ENCODE measurements at places on chromosomes 5 and 9. TPM values are rescaled to one million over a fixed set of nuclear protein-coding genes. Genes with fewer than 3 reads are reported as not detected.

- H3K4me1 ChIP-seq: peaks cover 19% of the 10 kb centered on the region
- H3K36me3 ChIP-seq: no peaks in the 10 kb centered on the region
- H3K27me3 ChIP-seq: no peaks in the 10 kb centered on the region
- H3K27ac ChIP-seq: peak overlapping the region; percentile 70
- no peak overlapping the region for H3K4me3 ChIP-seq
- peak; percentile 75 for DNase-seq
Observed at GRCh38 chr9:135463140-135463539, 16.4 kb upstream of the PPP1R26 start.

GRCh38 chr5:149073213-149073612 lies 10.4 kb upstream of the SH3TC2 start:
- H3K36me3 ChIP-seq: no peaks in the 10 kb centered on the region
- no peak overlapping the region for H3K4me3 ChIP-seq
- no peaks in the 10 kb centered on the region for H3K27me3 ChIP-seq
- peak overlapping the region; percentile 82 for H3K27ac ChIP-seq
- DNase-seq: peak; percentile 88

- H3K27me3 ChIP-seq: no peaks in the 10 kb centered on the region
- H3K4me1 ChIP-seq: peaks cover 16% of the 10 kb centered on the region
- H3K27ac ChIP-seq: no peak overlapping the region
Observed at GRCh38 chr5:40738502-40738901, 17.3 kb downstream of the TTC33 start.

DNA sequence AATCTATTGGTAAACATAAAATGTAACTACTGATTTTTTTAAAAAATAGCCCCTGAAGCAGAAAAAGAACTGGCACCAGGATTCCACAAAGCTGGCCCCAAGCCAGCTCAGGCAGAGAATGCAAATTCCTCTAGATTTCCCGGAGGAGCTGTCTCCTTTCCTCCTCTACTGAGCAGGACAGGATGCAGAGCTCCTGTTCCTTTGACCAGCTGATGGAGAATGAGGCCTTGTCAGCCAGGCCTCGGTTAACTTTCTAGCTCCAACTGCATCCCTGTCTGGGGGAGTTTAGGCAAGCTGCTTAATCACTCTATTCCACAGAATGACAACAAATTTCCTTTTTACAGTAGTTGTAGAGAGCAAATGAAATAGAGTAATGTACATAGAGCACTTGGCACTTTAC lies 155.5 kb downstream of the GNAQ start:
- no peak for DNase-seq
- H3K4me1 ChIP-seq: no peaks in the 10 kb centered on the region
- H3K27me3 ChIP-seq: no peaks in the 10 kb centered on the region
- H3K36me3 ChIP-seq: no peaks in the 10 kb centered on the region
- H3K4me3 ChIP-seq: no peak overlapping the region

DNA sequence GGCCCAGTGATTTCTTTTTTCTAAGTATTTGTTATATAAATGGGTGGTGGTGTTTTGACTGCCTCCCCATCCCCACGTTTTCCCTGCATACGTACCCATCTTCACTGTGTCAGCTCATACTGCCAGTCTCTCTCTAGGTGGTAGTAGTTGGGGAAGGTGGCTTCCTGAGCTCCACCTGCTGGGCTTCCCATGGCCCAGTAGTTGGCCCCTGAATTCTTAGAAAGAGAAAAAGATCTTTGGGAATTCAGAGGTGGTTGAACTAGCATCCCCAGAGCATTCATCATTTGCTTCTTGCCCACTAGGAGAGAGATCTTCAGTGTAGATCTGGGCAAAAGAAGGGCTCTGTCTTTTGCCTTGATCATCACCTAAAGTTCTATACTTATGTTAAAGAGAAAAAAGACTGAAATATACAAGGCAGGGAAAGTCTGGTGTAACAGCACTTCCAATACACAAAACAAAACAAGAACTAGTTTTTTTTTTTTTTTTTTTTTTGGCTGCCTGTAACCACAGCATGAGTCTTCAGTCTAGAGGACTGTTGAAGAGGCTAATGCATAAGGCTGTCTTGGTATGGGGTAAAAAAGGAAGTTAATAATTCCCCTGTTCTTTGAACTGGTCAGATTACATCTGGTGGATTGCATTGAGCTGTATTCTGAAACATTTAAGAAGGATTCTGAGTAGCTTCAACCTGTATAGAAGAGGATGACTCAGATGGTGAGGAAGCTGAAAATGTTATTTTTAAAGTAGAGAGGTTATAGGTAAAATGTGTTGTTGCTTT lies 128.7 kb downstream of the ATG10 start:
- H3K4me3 ChIP-seq: no peak overlapping the region
- H3K27me3 ChIP-seq: no peaks in the 10 kb centered on the region
- H3K27ac ChIP-seq: no peak overlapping the region
- DNase-seq: peak; percentile 3

DNA sequence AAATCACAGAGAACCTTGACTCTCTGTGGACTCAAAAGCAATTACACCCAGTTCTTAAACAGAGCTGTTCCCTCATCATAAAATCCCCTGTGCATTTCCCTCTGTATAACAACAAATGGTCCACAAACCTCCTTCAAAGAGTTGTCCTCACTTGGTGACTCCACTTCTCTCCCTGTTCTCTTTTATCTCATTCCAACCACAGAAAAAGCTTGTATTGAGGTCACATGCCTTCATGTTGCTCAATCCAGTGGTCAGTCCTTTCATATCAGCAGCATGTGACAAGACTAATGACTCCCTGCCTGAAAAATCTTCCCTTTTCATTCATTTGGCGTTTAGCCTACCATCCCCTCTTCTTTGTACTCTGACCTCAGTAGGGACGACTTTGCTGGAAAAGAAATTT lies 158.0 kb downstream of the DEPDC1B start:
- no peak overlapping the region for H3K4me3 ChIP-seq
- no peak overlapping the region for H3K27ac ChIP-seq
- no peaks in the 10 kb centered on the region for H3K4me1 ChIP-seq
- peaks cover 8% of the 10 kb centered on the region for H3K27me3 ChIP-seq
- DNase-seq: no peak
- H3K36me3 ChIP-seq: no peaks in the 10 kb centered on the region

DNA sequence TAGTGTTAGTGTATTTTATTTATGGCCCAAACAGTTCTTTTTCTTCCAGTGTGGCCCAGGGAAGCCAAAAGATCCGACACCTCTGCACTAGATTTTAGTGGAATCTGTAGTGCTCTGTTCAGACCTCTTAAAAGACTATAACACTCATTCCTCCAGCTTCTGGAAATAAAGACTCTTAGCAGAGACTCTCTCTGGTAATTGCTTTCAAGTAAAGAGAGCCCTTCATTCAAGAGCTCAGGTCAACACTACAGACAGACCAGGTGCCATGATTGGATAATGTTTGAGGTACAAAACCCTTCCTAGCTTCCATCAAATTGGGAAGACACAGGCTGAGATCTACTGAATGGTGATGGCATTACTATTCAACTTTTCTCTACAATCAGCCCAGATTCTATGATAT lies 255.8 kb downstream of the PRDM9 start:
- H3K36me3 ChIP-seq: no peaks in the 10 kb centered on the region
- no peaks in the 10 kb centered on the region for H3K4me1 ChIP-seq
- H3K27me3 ChIP-seq: no peaks in the 10 kb centered on the region
- DNase-seq: no peak

DNA sequence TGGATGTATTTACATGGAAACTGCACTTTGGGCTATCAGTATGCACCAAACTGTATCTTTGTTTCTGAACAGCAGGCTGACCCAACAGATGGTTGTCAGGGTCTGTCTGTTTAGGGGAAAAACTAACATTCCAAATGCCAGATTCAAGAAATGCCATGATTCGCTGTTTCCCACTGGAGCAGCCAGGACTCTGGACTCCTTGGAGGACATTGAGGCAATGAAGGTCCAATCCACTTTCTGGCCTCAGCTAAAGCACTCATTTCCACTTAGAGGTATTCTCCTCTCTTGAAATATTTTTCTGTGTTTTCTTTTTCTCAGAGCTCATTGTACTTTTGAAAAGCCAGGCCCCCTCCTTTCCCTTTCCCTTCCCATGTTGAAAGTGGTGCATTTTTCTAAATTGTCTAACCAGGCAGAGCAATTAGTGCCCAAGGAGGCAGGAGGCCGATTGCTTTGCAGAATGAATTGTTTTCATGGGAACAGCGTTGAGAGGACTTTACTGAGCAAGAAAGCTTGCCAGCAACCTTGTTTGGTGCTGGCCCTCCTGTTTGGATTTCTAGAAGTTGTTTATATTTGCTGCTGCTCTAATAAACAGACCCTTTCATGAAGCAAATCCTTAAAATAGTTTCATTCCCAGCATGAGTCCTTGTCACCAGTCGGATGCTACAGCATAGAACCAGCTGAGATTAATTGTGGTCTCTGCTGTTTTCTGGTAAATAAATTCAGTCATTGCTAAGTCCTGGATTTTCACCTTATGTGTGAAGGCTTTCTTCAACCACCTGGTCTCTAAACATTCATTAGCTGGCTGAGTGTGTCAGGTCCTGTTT lies 132.8 kb upstream of the TAF11L2 start:
- peak overlapping the region; percentile 74 for H3K27ac ChIP-seq
- peaks cover 13% of the 10 kb centered on the region for H3K4me1 ChIP-seq
- no peak overlapping the region for H3K4me3 ChIP-seq
- DNase-seq: no peak
- no peaks in the 10 kb centered on the region for H3K36me3 ChIP-seq

DNA sequence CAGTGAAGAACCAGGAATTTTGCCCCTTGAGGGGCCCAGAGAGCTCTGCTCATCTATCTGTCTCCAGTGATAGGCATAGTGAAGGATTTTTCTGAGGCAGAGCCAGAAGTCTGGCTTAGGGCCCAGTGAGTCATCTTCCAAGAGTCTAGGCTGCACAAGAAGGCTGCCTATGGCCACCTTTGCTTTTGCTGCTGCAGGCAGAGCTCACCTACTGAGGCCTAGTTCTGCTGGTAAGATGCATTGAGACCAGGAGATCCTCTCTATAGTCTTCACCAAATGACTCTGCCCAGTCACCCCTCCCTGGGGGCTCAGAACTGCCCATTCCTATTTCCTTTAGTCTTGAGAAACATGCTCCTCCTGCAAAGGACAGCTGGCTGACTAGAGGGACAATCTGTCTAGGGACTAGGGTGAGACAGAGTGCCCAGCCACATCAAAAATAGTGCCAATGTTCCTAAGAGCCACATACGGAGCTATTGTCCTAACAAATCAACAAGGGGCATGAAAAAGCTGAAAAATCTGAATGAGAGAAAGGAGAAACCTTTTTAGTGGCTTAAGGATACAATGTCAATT lies 40.3 kb upstream of the CDKN2AIPNL start:
- peaks cover 10% of the 10 kb centered on the region for H3K4me1 ChIP-seq
- H3K27ac ChIP-seq: no peak overlapping the region
- no peaks in the 10 kb centered on the region for H3K27me3 ChIP-seq
- H3K36me3 ChIP-seq: no peaks in the 10 kb centered on the region

DNA sequence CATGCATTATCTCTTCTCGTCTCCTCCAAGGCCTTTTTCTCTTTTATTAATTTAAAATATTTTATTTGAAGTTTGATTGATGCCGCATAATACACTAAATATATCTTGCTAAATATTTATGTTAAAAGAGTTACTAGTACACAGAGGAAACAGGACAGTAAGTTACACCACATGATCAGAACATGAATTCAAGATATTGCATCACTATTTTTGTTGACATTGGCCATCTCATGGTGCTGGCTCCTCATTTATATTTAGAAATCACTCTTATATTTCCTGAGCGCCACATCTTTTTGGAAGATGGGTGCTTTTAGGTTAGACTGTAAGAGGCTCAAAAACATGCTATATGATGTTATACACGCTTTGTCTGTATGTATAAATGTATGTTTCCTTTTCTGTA lies 23.0 kb downstream of the SPEF2 start:
- DNase-seq: no peak
- H3K36me3 ChIP-seq: no peaks in the 10 kb centered on the region
- no peaks in the 10 kb centered on the region for H3K4me1 ChIP-seq
- no peak overlapping the region for H3K4me3 ChIP-seq

DNA sequence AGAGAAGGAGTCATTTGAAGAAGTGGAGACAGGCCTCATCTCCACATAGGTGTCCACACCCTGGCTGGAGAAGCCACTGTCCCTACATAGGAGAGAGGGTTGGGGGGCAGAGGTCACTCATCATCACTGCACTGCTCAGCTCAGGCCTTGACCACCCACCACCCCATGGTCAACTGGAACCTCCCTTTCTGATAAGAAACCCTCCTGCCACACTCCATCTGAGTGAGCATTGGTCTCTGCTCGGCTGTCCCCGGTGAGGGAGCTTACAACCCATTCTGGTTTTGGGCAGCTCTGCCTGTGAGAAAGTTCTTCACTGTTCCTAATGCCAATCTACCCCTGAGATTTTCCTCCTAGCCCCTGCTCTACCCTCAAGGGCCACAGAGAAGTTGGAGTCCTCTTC lies 28.8 kb downstream of the CSF1R start:
- no peak overlapping the region for H3K4me3 ChIP-seq
- H3K27me3 ChIP-seq: no peaks in the 10 kb centered on the region
- peaks cover 24% of the 10 kb centered on the region for H3K36me3 ChIP-seq
- peaks cover 23% of the 10 kb centered on the region for H3K4me1 ChIP-seq

GRCh38 chr5:129125819-129126218 lies 31.3 kb downstream of the ISOC1 start:
- no peaks in the 10 kb centered on the region for H3K36me3 ChIP-seq
- H3K4me3 ChIP-seq: no peak overlapping the region
- no peak overlapping the region for H3K27ac ChIP-seq
- no peaks in the 10 kb centered on the region for H3K27me3 ChIP-seq
- H3K4me1 ChIP-seq: 0 out of 2 replicates have a peak, but pooled peaks cover 9% of the 10 kb centered on the region

GRCh38 chr5:110414360-110414759 lies 312.1 kb downstream of the TMEM232 start:
- no peaks in the 10 kb centered on the region for H3K4me1 ChIP-seq
- no peaks in the 10 kb centered on the region for H3K27me3 ChIP-seq
- H3K4me3 ChIP-seq: no peak overlapping the region
- H3K27ac ChIP-seq: no peak overlapping the region
- peak; percentile 31 for DNase-seq

GRCh38 chr5:15823398-15823797 lies 323.4 kb downstream of the FBXL7 start:
- no peaks in the 10 kb centered on the region for H3K27me3 ChIP-seq
- H3K36me3 ChIP-seq: no peaks in the 10 kb centered on the region

- H3K36me3 ChIP-seq: no peaks in the 10 kb centered on the region
- H3K4me1 ChIP-seq: peaks cover 8% of the 10 kb centered on the region
- no peak for DNase-seq
- H3K27ac ChIP-seq: no peak overlapping the region
- no peaks in the 10 kb centered on the region for H3K27me3 ChIP-seq
Observed at GRCh38 chr5:75461679-75462078, 49.8 kb downstream of the CERT1 start.

ST8SIA4 gene
- 0.63 TPM for total RNA-seq

SLC1A1 gene
- total RNA-seq: 4.8 TPM

SLC1A3 gene
- total RNA-seq: 24.7 TPM

CCNO gene
- 5.3 TPM for total RNA-seq

CDHR2 gene
- not detected for total RNA-seq

BTNL3 gene
- not detected for total RNA-seq

CNTFR gene
- total RNA-seq: not detected

UCK1 gene
- 35.1 TPM for total RNA-seq

CNOT6 gene
- 10.6 TPM for total RNA-seq

ZMYND19 gene
- 39.5 TPM for total RNA-seq

MLANA gene
- total RNA-seq: not detected

Measured in PC-3 (cell line).